Breast epithelium (tissue), 4 donors: ENCODE measurements at places on chromosomes 3 and 15.

GRCh38 chr3:104746056-104746455 lies 620.7 kb upstream of the ALCAM start:
- DNase-seq, result no peak

DNA sequence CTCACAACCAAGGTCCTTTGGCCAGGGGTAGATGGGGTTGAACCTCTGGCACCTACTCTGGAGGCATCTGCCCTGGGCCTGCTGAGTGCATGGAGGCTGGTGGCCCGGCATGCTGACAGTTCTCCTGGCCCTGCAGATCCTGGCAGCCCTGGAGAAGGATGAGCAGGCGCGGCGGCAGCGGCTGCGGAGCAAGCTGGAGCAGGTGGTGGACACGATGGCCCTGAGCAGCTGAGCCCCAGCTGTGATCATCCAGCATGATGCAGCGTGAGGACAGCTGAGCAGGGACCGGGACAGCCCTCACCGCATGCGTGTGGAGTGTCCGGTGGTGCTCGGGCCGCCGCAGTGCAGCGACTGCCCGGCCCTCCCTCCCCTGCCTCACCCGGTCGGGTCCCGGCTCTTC lies 50.9 kb downstream of the PLXNA1 start:
- DNase-seq, result no peak

DNA sequence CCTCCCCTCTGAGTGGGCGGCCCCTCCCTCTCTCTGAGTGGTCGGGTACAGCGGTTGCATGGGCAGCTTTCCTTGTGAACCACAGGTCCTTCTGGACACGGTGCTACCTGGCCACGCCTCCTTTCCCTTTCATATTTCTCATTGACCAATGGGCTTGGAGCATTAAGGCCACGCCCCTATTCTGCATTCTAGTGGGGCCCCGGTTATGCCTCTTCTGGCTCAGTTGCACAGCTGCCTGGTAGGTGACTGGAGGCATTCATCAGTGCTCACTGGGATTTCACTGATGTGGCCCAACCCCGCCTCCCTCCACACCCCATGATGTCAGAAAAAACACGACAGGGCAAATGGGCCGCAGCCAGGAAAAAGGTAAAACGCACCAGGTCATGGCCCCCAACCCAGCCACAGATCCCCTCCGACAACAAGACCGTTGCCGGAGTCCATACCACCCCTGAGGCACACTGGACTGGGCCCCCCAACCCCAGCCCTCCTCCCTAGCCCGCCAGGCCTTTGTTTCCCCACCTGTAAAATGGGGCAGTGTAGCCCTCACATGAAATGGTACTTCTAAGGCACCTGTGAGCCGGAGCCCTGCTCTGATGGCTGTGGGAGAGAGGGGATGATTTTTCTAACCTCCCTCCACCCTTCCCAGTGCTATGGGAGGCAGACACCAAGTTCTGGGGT lies 26.3 kb downstream of the NGRN start:
- no peak for DNase-seq

- DNase-seq, result no peak
Measured at GRCh38 chr3:118181274-118181673, 853.4 kb downstream of the IGSF11 start.

- no peak for DNase-seq
Measured at GRCh38 chr15:53576841-53577240, 182.6 kb downstream of the WDR72 start.

DNA sequence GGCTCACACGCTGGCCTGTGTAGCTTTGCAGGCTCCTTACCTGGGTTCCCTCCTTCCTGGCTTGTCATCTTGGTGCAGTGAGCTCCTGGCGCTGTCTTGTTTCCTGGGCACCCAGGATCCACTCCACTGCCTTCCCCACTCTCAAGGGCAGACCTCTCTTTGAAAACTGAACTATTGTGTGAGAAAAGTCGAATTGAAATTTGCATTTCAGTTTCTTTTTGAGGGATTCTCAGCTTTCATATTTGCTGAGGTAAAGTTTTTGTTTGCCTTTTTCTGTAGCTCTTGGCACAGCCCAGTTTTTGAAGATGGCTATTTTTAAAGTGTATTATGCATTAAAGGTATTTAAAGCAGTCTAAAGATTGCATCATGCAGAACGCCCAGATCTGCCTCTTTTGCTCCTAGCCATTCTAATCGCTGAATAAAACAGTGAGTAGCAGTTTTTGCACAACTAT lies 70.1 kb downstream of the CCK start:
- no peak for DNase-seq

DNA sequence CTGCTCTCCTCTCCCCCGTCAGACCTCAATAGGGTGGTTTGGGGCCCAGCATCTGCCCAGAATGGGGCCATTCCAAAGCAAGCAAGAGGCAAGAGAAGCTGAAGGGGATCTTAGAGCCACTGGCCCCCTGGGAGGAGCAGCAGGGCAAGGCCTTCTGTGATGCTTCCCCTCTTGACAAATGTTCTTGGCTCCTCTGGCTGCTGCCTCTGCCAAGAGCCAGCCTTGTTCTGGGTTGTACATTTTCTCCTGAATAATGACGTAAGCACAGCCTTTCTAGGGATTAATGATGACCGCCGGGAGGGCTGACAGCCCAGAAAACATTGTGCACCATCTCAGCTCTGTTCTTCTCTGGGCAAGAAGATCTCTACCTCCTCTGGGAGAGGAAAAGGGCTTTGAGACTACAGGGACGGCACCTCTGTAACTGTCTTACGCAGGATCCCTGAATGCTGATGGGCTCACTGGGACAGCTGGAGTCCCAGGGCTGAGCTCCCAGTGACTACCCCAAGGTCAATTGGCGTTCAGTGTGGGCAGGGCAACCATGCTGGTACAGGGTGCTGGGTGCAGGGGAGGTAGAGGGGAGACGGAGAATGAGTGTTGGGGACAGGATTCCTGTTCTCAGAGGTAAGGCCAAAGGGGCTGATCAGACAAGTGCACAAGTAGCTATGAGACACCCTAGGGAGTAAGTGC lies 253.3 kb downstream of the FAM43A start:
- DNase-seq, result no peak

DNA sequence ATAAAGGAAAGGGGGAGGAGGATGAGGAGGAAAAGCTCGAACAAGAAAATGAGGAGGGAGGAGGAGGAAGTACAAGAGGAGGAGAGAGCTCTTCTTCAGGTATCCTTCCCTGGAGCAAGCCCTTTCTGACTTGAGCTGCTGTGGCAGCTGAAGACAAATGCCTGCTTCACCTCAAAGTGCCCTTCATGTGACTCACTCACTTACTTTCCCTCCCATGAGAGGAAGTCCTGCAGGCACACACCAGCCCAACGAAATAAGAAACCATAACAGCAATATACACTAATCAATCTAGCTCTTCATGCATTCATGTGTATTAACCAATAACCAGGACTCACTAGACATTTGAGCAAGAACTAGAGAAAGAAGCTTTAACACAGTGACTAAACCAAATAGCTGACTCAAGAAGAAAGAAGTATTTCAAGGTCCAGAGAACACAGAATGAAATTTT lies 251.9 kb downstream of the IGSF11 start:
- no peak for DNase-seq

- no peak for DNase-seq
Measured at GRCh38 chr3:37944391-37944842, 46.2 kb upstream of the VILL start.

- DNase-seq, result no peak
Measured at GRCh38 chr15:66142285-66142684, 111.3 kb downstream of the MEGF11 start.

- no peak for DNase-seq
Measured at GRCh38 chr3:95460274-95460673, 1354.1 kb upstream of the EPHA6 start.

DNA sequence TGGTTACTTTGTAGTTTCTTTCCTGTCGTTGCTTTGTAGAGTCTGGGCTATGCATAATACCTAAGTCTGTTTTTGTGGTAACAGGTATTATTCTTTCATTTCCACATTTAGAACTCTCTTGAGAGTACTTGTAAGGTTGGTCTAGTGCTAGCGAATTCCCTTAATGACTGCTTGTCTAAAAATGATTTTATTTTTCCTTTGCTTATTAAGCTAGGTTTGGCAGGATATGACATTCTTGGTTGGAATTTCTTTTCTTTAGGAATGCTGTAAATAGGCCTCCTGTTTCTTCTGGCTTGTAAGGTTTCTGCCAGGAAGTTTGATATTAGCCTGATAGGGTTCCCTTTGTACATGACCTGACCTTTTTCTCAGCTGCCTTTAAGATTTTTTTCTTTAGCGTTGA lies 70.1 kb upstream of the SGO1 start:
- no peak for DNase-seq

DNA sequence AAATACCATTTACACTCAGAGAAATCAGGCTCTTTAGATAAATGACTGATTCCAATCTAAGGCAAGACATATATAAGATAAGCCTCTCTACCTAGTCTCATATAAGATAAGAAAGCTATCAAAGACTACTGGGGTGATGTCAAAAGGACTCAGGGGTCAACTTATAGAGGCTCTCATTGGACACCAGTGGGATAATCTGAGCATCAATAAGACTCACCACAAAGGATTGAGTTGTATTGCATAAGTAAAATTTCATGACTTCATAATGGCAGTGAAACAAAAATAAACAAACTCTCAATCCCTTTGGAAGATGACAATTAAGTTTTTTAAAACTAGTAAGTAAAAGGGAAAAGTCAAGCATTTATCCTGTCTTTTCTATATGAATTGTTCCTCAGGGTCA lies 317.8 kb downstream of the SHQ1 start:
- DNase-seq, result no peak
